Stimulated activated CD4-positive, alpha-beta T cell treated with anti-CD3 and anti-CD28 coated beads, Interleukin-15, amount 100 ng/mL, for 48 hours (primary cell): ENCODE measurements at places on chromosomes 7 and 10.

DNA sequence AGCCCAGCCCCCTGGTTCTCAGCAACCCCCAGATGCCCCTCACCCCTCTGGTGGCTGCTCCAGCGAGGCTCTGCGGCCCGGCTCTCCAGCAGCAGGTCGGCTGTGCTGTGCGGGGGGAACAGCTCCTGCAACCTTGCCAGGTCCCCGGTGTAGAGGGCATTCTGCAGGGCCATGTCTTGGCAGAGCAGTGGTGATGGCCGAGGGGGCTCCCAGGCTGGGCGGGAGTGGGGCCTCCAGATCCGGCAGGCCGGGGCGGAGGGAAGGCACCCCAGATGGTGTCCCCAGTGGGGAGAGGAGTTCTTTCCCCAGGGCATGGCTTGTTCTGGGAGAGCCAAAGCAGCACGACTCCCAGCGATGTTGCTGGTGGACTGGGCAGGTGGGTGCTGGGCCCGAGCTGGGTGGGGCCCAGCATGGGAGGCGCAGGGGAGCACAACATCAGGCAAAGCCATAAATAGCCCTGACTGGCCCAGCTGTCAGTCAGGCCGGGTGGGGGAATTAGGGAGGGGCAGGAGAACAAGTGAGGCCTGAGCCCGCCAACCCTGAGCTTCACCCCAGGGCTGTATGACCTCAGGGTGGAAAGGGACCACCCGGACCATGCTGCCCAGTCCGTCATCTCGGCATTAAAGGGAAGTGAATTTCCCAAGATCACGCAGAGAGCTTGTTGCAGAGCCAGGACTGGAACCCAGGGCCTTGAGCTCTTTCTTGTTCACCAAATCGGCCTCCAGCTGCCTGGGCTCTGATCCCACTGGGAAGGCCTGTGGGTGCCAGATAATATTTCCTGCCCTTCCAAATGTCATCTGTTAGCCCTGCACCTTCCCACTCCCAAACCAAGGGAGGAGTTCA, 580 bp upstream of the ASB10 start:
- no peak for DNase-seq

- DNase-seq = no peak
Measured at GRCh38 chr10:60430836-60431597, 41.3 kb upstream of the ANK3 start.

GRCh38 chr7:105199386-105199785, 185.4 kb downstream of the KMT2E start:
- DNase-seq = no peak

- DNase-seq = no peak
Measured at GRCh38 chr10:105658696-105659095, 1017.6 kb downstream of the SORCS3 start.

- no peak for DNase-seq
Measured at GRCh38 chr7:73941836-73942551, 81.0 kb downstream of the TMEM270 start.

DNA sequence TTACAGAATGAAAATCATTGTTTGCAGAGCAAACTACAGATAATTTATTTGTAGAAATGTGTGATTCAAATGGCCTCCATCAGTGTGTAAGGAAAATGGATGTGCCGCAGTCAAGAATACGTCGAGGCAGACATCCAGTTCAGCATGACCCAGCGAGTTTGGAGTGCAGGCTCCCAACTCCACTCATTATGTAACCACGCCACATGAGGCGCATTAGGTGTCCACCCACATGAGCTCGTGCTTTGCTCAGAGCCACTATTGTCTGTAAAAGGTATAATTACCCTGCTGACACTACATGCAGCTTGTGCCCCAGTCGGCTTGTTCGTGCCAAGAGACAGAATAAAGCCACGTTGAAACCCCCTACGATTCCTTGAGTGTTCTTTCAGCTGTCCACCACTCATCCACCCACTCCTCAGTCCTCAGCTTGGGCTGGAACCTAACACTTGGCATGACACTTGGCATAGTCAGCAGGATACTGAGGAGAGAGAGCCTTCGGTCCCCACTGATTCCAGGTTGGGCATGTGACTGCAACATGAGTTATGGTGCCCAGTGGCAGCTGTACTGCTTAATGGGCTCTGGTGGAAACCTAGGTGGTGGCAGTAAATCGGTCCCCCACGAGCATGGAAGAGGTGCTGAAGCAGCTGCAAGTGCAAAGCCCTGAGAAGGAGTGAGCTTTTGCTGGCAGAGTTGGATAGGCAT, 102.7 kb downstream of the BICC1 start:
- no peak for DNase-seq

- no peak for DNase-seq
Measured at GRCh38 chr10:34547695-34548094, 267.4 kb downstream of the PARD3 start.

DNA sequence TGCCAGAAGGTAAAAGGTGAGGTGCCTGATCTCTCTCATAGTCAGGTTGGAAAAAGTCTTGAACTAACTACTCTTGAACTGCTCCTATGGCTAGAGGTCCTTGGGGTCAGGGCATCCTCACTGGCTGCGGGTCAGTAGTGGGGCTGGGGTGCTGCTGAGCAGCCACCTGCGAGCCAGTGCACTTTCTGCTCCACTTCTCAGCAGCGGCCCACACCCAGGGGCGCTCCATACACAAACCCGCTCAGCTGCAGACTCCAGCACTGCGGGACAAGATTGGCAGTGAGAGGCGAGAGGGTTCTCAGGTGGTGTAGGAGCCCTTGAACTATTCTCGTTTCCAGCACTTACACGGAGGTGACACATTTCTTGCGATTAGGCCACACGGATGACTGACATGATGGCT, 6.0 kb downstream of the ABCA13 start:
- DNase-seq = no peak

GRCh38 chr10:62025901-62026879, 124.7 kb downstream of the ARID5B start:
- no peak for DNase-seq

GRCh38 chr10:85851934-85852333, 514.7 kb downstream of the GRID1 start:
- no peak for DNase-seq

DNA sequence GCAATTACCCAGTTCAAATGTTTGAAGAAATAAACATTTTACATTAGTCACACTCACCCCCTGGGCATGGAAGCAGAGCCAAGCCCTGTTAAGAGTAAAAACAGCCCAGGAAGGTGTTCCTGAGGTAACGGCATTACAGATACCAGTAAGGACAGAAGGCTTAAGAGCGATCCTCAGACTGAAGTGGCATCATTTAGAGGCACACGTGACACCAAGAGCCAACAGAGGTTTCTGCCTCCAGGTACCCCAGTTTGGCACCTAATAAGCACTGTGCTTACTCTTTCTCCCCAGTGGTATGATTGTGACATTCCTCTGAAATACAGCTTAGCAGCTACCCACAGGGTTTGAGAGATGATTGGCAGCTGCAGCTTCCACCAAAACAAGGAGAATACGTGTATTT, 17.2 kb downstream of the MMS19 start:
- no peak for DNase-seq

DNA sequence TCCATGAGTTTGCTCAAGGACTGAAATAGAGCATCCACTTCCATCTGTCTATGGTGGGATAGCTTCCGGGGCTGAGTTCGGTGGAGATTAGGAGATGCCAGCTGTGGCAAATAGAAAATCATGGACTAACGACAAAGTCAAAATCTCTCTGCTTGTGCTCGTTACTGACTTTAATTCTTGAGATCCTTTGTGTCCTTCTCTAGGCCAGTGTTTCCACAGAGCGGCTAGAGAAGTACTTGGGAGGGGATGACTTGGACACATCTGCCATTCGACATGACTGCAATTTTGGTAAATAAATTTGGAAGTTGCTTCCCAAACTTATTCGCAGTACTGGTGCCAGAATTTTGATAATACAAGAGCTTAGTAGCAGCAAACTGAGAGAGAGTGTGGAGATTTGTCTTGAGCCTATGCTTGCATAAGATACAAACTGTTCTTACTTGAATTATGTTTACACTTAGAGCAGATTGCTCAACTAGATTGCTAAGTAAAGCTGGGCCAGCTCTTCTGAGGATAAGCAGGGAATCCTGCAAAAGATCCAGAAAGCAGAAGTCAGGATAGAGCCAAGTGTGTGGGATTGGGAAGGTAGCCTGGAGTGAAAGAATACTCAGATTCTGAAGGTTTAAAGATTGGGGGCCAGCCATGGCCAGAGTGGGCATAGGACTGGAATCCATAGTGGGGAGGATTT, 27.6 kb downstream of the ABCC2 start:
- no peak for DNase-seq
